ENCODE measurements at places on chromosomes 12 and 14. TPM values are rescaled to one million over a fixed set of nuclear protein-coding genes. Genes with fewer than 3 reads are reported as not detected.

- DNase-seq: no peak
Observed at GRCh38 chr14:68133856-68134255, 314.3 kb downstream of the RAD51B start.

The GYS2 gene
- not detected for total RNA-seq

DNA sequence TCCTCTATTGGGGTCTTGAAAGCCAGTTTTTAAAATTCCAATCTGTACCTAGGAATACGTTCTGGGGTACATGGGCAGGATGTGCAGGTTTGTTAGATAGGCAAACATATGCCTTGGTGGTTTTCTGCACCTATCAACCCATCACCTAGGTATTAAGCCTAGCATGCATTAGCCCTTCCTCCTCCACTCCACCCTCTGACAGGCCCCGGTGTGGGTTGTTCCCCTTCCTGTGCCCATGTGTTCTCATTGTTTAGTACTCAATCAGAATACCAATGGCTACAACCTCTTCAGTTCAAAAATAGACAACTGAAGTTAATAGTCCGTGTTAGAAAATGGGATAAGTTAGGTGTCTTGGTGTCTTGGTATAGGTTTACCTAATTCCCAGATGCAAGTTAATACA, 3.4 kb downstream of the NTS start:
- no peak for DNase-seq

The TCL1A gene
- not detected for total RNA-seq

DNA sequence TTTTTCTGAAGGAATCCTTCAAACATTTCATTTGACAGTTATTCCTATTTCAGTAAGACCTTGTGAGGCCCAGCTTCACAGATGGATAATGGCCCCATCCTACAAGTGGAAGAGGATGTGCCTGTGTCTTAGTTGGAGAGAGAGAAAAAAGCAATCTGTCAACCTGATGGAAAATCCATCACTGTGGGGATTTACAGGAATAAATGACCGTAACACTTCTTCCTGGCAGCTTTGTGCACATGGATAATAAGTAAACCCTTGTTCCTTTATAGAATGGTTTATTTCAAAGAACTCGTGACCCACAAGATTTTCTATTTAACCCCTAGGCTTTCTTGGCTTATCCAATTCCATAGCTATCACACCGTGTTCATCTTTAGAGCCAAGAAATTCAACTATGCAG, 121.4 kb upstream of the PCED1B start:
- no peak for DNase-seq

DNA sequence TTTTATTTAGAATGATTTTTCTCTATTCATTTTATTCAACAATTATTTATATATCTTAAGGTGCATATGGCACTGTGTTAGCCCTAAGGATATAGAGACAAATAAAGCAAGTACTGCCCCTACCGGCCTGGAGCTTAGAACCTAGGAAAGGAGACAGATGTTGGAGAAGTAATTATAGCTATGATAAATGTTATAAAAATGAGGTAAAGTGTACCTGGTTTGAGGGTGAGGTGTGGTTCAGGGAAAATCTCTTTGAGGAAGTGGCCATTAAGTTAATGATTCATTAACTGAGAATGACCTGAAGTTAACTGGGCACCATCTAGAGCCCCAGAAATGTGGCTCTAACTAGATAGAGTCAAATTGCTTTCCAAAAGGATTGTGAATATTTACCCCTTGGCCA, 31.9 kb downstream of the CDKL1 start:
- no peak for DNase-seq

DNA sequence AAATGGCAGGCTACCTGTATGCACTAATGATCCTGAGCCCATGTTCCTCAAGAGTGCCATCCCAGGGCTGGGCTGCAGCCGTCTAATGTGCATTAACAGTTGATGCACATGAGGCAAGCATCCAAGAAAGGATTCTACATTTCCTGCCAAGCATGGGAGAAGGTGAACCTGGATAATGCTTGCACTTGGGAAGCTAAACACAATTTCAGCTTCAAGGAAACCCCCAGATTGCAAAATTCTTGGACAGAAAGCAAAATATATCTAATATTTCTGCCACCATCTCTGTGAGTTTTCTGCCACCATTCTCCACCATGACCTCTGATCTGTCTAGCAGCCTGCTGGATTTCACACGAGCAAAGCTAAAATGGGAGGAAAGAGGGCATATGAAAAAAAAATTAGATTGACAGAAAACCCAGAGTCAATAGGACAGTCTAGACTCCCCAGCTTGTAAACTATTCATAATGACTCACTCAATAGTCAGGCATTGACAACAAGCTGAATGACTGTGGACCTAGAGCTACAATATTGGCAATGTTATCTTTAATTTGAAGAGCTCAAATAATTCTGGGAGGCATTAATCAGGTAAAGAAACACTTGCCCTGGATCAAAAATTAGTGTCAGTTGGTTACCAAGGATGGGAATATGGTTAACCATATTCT, 91.9 kb upstream of the BCL2L14 start:
- no peak for DNase-seq

- no peak for DNase-seq
Observed at GRCh38 chr14:87725318-87725717, 267.7 kb downstream of the GALC start.

The CD163L1 gene
- total RNA-seq: not detected

The ACOT6 gene
- not detected for total RNA-seq

The IL31 gene
- not detected for total RNA-seq

GRCh38 chr12:1778911-1779310, 41.5 kb upstream of the LRTM2 start:
- DNase-seq: no peak

GRCh38 chr14:43418324-43418723, 1088.8 kb downstream of the FSCB start:
- no peak for DNase-seq

DNA sequence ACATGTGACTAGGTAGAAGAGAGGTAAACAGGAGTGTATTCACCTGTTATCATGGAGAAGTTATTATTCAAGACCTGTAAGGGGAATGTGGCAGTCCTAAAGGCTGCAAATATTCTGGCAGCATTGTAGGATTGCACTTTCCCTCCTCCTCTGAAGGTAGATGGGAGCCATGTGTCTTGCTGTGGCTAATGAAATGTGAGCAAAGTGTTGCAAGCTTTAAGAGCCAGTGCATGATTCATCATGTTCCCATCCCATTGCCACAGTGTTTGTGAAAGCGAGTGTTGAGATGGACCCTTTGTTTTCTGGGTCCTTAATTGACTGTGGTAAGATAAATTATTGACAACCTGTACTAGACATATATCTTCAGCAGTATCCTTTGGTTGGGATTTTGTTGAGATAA, 128.7 kb downstream of the RGS6 start:
- no peak for DNase-seq

DNA sequence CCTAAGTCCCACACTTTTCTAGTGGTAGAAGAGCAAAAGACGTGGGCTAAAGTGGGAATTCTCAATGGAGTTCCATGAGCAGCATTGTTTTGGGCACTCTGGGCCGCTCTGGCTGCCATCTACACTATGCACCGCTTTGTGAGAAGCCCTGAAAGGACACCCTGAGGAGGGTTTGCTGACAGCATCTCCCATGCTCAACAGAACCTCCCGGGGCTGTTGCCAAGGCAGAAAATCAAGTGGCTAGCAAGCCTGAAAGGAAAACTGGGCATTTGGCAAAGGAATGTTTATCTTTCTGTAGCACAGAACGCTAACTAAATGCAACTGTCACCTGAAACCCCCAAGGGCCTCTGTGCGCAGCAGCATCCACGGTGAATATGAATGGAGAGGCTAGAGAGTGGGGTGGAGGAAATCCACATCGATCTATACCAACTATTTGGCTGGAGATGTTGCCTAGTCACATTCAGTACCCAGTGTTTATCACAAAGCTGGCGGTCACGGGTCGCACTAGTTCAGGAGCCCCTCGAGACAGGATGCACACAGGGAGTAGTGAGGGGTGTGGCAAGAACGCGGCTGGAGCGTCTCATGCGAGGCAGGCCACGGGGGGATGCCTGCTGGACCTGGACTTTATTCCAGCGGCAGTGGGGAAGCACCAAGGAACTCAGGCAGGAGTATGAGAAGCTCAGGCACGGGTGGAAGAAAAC, 14.2 kb downstream of the APPL2 start:
- no peak for DNase-seq

- DNase-seq: no peak
Observed at GRCh38 chr14:21163871-21164291, 8.0 kb upstream of the OR5AU1 start.

The LAG3 gene
- 2.7 TPM for total RNA-seq

GRCh38 chr12:11825278-11825677, 175.8 kb downstream of the ETV6 start:
- DNase-seq: no peak

DNA sequence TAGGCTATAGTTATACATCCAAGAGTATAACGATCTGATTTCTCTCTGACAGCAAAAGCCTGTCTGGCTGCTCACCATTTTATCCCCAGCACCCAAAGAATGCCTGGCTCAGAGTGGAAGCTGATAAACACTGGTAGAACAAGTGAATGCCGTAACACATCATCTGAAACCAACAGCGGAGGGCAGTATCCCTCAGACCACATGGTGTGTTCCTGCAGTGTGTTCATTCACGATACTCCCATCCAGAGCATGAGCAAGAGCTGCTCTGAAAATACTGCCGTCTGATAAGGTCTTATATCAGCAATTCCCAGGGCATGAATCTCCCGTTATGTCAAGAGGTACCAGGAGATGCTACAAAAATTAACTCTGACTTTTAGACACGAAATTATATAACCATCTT, 95.9 kb downstream of the TTC7B start:
- DNase-seq: no peak

DNA sequence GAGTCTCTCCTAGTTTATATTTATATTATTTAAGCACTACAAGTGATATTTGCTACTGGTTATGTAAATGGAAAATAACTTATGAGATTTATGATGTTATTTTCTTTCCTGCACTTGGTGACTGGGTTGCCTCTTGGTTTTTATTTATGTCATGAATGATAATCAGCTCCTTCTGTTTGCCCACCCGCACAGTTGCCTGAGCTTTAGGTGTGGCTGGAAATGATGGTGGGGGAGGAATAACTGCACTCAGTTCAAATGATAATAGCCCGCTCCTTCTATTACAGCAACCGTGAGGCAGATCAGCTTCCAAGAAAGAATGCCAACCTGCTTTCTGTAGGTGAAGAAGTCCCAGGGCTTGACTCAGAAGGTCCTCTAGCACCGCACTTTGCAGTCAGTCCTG, 190.2 kb upstream of the CAND1 start:
- no peak for DNase-seq

The PLEKHD1 gene
- 0.08 TPM for total RNA-seq

DNA sequence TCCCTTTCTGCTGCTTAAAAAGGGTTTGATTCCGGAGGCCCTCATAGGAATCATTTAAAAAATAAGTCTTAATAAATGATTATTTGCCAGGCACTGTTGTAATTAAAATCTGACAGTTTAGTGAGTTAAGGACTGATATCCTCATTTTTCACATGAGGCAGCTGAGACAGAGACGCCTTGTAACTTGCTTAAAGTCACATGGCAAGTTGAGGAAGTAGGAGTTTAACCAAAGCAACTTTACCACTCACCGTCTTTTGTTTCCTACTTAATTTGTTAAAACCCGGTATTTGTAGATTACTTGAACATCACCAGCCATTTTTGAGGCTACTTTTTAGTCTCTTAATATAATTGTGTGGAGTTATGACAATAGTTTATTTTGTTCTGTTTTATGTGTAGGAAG, 2.4 kb downstream of the TIGAR start:
- no peak for DNase-seq
